ENCODE measurements at places on chromosomes 16 and 17.

DNA sequence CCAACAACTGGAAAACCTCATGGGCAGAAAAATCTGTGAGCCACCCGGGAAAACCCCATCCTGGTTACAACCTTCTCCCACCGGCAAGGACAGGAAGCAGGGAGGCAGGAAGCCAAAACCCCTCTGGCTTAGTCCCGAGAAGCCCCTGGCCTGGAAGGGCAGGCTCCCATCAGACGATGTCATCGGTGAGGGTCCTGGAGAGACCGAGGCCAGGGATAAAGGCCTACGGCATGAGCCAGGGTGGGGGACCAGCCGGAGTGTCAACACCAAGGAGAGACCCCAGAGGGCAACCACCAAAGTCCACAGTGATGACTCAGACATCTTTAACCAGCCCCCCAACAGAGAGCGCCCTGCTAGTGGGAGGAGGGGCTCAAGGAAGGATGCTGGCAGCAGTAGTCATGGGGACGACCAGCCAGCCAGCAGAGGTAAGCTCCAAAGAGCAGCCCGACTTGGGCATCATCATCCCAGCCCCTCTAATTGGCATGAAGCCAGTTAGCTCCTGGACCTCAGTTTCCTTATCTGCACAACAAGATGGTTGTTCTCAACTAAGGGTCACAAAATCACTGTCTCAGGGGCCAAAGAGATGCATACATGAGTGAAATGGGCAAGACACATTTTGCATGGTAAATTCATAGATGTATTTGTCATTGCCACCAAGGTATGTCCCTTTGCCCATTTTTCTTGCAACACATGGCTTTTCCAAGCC is 190.7 kb downstream of the KATNIP start:
- no peak for DNase-seq

DNA sequence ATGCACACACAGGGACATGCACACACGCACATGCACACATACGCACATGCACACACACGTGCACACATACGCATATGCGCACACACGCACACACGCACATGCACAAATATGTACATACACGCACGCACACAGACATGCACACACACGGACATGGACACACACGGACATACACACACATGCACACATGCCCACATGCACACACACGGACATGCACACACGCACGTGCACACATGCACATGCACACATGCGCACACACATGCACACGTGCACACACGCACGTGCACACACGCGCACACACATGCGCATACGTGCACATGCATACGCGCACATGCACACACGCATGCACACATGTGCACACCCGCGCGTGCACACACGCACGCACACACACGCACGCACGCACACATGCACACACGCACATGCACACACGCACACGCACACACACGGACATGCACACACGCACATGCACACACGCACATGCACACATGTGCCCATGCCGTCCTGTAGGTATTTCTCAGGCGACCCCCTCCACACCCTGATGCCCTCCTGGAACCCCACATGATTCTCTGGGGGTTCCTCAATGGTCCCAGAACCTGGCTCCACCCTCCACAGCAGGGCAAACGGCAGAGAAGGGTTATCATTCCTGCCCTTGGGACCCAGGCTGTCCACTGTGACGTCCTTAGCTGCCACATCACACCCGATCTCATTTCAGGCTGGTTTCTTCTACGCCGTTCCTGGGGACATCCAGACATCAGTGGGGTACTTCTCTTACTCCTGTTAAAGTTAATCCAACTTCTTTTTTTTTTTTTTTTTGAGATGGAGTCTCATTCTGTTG is 9.6 kb upstream of the RBFOX3 start:
- no peak for DNase-seq

- DNase-seq: no peak
Measured at GRCh38 chr17:62597920-62598319, 29.6 kb upstream of the MRC2 start.

DNA sequence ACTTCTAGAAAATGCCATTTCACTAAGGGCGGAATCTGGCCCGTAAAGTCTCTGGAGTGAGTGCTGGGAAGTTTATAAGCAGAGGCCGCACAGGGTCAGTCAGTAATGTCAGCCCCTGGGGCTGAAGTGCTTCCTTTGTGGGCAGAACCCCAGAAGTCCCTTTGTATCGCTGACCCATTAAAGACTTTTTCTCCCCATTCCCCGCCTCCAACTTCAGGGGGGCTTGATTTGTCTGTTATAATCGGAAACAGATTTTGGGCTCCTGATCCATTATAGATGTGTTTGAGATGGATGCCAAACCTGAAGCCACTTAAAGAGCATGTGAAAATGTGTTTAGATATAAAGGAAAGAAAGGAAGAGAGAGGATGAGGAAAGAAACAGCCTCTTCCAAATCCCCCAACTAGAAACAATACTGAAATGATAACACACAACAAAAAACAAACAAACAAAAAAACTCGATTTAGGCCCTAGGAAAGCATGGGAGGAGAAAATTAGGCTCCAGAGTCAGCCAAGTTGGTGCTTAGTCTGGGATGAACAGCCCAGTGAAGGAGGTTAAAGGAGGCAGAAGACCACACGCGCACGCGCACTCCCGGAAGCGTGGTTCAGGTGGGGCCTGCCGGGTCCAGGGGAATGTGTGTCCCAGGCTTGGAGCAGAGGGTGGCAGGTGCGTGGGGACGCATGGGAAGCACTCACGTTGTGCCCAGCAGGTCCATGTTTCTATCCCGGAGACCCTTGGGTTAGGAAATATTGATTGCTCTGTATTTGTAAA is 27.1 kb downstream of the MSI2 start:
- DNase-seq: no peak

Data from stimulated activated CD4-positive, alpha-beta T cell treated with anti-CD3 and anti-CD28 coated beads, Interleukin-1b, Interleukin-23, amount 100 ng/mL, for 24 hours (primary cell).